ENCODE measurements at places on chromosomes 11 and 22. TPM values are rescaled to one million over a fixed set of nuclear protein-coding genes. Genes with fewer than 3 reads are reported as not detected.

Gene KRTAP5-10
- total RNA-seq: not detected

Gene GRIA4
- not detected for total RNA-seq

Gene CFAP68
- total RNA-seq: 22.6 TPM

Gene USP35
- 11.8 TPM for total RNA-seq

DNA sequence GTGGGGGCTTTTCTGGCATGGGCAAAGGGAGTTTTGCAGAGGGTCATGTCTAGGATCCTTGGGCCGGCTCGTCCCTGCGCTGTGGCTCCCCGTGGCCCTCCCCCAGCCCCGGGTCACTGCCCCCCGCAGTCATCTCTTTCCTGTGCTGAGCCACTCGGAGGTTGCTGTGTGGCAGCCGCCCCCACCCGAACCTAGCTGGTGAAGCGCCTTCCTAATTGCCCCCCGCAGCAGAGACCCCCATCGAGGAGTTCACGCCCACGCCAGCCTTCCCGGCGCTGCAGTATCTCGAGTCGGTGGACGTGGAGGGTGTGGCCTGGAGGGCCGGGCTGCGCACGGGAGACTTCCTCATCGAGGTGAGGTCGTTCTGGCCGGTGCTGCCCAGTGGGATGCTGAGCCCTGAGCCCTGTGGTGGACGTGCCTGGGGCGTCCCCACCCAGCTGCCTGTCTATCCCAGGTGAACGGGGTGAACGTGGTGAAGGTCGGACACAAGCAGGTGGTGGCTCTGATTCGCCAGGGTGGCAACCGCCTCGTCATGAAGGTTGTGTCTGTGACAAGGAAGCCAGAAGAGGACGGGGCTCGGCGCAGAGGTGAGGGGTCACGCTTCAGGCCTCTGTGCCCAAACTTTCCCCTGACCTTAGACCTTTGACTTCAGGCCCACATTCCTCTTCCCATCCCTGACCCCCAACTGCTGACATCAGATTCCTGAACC is 32.0 kb downstream of the SHANK3 start:
- no peak for DNase-seq

GRCh38 chr22:46801331-46801811 is 38.9 kb downstream of the TBC1D22A start:
- no peak for DNase-seq

- DNase-seq: no peak
These were observed 102.2 kb upstream of the GRIA4 start for GRCh38 chr11:105507496-105508254.

GRCh38 chr11:34891611-34892010 is 24.6 kb downstream of the APIP start:
- no peak for DNase-seq

- peak; percentile 83 for DNase-seq
These were observed 17.2 kb downstream of the IFITM10 start for GRCh38 chr11:1733009-1733715.

GRCh38 chr22:43227239-43227630 is 40.3 kb upstream of the TTLL12 start:
- no peak for DNase-seq

DNA sequence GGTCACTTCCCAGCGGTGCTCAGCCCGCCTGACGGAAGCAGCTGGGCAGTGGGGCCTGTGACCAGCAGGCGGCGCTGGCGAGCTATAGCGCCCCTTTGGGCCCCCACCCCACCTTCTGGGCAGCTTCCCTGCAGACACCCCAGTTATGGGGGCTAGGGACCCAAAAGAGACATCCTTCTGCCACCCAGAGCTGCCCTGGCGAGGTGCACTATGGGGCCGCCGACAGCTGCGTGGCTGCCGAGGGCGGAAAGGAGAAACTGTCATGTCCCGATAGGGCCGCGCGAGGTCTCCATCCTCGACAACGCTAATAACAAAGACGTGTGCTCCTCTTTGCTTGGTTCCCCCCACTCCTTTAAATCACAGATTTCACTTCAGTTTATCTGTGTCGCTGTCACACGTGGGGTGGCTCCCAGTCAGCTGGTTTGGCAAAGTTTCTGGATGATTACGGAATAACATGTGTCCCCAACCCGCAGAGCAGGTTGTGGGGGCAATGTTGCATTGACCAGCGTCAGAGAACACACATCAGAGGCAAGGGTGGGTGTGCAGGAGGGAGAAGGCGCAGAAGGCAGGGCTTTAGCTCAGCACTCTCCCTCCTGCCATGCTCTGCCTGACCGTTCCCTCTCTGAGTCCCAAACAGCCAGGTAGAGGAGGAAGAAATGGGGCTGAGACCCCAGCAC is 673 bp upstream of the MYO7A start:
- no peak for DNase-seq

- no peak for DNase-seq
These were observed 60.0 kb downstream of the MYO7A start for GRCh38 chr11:77187776-77188632.

DNA sequence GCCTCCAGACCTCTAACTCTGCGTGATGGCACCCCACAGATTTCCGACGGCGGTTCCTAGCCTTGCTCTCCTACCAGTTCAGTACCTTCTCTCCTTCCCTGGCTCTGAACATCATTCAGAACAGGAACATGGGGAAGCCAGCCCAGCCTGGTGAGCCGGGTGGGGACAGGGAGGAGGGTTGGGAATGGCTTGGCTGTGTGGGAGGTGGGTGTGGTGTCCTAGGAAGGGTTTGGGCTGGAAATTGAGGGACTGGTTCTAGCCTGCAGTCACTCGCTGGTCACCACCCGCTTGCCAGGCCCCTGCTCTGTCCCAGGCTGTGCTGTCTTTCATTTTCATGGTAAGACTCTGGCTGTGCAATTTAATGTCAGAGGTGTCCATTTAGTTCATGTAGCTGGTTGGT is 33.9 kb downstream of the NAT10 start:
- no peak for DNase-seq

- no peak for DNase-seq
These were observed 9.2 kb downstream of the SIPA1 start for GRCh38 chr11:65646958-65647701.

DNA sequence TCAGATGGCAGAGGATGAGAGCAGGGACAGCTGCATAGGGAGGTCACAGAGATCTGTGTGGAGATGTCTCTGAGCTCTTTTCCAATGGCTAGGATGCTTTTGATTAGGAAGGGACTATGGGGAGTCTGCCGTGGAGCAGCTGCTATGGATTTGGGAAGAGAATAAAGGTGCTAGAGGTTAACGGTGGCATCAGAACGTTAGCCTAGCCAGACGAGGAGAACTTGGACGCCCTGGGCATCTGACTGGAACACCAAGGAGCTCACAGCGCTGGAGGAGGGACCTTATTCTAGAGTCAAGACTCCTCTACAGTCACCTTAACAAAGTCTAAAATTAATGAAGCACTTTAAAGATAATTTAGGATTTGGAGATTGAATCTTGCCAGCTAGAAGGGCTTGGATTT is 157.2 kb upstream of the B3GAT1 start:
- DNase-seq: peak; percentile 64

DNA sequence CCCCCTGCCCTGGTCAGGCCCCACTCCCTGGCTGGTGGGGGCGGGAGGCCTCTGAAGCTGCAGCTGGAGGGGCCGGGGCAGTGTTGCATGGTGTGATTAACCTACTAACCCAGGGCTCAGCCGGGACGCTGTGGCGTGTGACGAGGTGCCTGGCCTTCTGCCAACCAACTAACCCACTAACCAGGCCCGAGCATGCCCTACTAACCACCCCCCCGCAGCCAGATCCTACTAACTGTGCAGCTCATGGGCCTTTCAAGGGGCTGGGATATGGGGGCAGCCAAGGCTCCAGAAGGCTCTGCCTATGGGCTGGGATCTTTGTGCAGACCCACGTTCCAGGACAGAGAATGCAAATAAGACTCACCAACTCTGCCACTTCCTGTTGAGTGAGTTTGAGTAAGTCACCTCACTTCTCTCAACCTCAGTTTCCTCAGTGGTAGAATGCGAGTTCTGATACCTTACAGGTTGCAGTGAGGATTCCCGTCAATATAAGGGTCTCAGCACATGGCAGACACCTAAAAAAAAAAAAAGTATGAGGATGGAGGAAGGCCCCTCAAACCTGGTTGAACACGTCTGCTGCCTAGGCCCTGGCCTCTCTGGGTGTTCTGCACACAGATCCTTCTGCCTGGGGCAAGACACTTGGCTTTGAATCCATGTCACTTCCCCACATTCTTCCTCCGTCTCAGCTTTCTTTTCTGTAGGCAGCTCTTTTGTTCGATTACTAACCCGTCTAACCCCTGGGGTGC is 14.1 kb downstream of the MIAT start:
- DNase-seq: no peak

DNA sequence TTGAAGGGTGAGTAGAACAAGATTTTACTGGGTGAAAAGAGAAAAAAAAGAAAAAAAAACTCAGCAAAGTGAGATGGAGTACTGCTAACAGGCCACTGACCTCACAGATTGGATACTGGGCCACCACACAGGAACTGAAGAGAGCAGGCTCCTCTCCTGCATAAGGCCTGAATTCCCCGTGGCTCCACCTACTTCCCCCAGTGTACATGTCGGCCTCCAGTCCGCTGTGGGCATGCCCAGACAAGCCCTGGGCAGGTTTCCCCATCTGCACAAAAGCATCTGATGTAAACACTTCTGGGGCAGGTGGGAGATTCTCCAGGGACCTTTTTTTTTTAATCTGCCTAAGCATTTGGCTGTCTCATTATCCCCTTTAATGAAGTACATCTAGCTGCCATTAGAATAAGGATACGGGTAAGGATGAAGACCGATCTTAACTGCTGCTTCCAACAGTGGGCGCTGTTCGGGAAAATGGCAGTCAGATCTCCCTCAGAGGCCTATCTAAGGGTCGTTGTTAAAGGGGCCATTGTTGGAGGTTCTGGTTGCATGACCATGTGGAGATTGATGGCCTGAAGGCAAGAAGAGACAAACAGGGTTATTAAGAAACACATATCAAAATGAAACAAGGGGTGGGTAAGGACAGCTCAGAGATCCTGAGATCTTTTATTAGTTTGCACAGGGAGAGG is 48.5 kb downstream of the MS4A13 start:
- DNase-seq: no peak

DNA sequence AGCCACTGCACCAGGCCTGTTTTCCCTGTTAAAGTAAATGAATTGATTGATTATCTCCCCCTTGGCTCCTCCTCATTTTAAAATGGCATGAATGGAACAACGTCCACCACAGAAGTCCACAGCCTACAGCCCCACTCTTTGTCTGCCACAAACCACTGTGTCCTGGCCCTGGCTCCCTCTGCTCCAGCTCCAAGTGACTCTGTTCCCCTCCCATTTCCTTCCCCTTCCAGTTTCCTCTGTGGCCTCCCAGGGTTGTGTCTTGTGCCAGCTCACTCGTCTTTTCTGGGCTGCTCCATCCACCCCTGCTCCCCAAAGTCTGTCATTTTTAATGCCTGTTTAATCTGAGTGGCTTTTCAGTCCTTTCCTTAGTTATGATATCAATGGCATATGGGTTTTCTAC is 52.4 kb upstream of the CD5 start:
- no peak for DNase-seq
